ENCODE measurements at places on chromosomes 6 and 20.

DNA sequence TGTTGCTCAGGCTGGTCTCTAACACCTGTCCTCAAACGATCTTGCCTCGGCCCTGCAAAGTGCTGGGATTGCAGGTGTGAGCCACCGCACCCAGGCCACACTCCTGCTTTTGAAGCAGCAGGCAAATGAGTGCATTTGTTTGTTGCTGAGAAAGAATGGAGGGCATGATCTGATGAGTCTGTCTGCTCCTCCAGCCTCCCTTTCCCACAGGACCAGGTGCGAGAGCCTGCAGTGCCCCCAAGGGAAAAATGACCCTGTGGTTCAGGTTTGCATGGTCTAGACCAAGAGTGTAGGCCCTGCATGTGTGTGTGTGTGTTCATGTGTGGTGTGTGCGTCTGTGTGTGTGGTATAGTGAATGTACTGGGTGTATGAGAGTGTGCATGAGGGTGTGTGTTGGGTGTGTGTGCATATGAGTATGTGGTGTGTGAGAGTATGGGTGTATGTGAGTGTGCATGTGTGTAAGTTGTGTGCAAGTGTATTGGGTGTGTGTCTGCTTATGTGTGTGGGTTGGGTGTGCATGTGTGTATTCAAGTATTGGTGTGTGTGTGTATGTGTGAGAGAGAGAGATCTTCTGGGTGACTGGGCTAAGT, 22.8 kb upstream of the FOXC1 start:
- DNase-seq = no peak

DNA sequence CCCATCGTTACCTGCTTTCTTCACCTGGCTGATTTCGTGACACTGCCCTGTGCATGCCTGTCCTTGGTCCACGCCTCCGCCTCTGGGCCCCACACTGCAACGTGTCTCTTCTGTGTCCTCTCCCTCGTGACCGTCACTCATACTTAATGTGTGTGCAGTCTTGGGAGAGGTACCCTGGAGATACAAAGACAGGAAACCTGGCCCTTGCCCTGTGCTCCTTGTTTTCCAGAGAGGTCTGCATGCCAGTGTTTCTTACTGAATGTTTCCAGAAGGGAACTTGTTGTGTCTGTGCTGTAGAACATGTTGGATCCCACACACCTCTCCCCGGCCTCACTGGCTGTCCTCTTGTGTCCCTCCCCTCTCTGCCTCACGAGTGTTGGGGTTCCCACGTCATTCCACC, 45.8 kb downstream of the SNX9 start:
- DNase-seq = no peak

DNA sequence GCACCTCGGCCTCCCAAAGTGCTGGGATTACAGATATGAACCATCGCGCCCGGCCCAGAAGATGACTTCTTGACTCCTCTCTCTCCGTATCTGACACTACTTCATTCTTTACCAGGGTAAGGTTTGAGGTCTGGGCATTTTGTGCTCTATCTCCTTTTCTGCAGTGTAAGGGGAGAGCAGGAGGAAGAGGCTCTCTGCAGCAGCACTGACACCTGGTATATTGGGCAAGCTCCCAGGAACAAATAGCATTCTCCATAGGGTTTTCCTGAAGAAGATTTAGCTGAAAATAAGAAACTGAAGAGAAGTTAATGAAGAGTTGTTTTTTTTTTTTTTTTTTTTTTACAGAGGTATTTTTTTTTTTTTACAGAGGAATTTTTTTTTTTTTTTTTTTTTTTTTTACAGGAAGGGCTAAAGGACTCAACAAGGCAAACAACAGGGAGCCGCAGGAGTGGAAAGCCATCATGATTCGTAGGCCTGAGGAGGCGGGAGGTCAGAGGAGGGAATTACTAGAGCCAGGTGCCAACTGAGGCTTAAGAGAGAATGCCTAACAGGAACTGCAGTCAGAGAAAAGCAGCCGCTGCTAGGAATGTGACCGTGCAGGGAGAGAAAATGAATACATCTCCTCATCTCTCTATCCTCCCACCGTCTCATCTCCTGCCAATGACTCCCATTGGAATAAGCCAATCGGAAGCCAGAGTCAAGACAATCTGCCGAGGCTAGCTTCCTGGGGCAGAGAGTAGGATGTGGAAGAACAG, 34.7 kb upstream of the ADGRF4 start:
- no peak for DNase-seq

- no peak for DNase-seq
Observed at GRCh38 chr6:159059885-159060506, 15.2 kb upstream of the TAGAP start.

- DNase-seq = no peak
Observed at GRCh38 chr20:44370639-44371218, 15.2 kb downstream of the HNF4A start.

GRCh38 chr6:6960571-6961251, 147.1 kb upstream of the RREB1 start:
- DNase-seq = no peak

- no peak for DNase-seq
Observed at GRCh38 chr6:118709859-118710350, 58.5 kb upstream of the CEP85L start.

GRCh38 chr6:117233145-117233544, 32.2 kb upstream of the VGLL2 start:
- DNase-seq = no peak

- DNase-seq = no peak
Observed at GRCh38 chr6:129667621-129668020, 42.4 kb downstream of the ARHGAP18 start.

DNA sequence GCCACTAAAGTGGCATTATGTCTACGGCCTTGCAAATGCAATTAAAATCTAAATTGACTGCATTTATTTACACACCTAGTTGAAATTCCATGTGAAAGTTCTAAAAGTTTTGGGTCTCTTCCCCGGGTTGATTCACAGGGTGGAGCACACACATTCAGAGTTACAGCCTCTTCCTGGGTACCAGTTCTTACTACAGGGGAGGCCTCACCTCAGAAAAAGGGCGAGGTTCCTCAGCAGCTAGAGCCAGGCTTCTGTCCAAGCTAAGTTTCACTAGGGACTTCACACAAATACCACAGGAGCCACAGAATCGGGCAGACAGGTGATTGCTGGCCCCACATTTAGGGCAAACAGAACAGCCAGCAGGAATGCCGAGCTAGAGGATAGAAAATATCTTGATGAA, 52.7 kb downstream of the DZANK1 start:
- no peak for DNase-seq

- no peak for DNase-seq
Observed at GRCh38 chr20:3459881-3460307, 10.9 kb upstream of the ATRN start.

DNA sequence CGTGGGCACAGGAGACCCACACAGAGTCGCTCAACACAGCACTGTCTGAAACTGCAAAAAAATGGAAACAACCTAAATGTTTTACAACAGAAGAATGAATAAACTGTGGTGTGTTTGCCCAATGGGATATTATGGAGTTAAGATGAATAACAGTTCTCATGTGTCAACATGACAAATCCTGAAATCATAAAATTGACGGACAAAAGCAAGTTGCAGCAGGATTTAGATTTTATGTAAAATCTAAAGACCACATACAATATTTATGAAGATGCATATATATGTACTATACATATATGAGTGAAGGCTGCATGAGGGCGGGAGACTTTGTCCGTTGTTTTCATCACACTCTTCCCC, 79.7 kb downstream of the GRM4 start:
- DNase-seq = no peak

DNA sequence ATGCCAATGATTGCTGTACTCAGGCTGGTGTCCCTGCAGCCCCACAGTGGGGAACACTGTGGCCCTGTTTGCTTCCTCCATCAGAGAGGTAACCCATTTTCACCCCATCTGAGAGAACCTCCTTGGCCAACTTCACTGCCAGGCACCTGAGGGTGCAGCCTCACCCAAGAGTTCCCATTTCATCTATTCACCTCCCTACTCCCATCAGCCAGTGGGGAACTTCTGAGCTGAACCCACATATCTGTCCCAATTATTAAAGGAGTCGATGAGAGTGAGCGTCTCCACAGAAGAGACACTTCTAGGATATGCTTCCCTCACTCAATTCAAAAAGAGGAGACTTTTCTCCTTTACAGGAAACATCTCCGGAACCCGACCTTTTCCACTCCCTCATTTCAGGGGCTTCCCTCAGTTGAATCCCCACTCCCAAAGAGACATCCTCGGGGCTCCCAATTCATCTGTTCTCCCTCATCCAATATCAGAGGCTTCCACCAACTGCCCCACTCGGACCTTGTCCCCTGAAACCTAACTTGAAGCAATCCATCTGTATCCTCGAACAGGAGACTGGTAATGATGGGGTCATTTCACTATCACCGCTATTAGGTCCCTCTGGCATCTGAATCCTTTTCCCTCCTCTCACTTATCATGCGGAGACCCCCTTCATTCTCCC, 988 bp downstream of the UBE2V1 start:
- no peak for DNase-seq

DNA sequence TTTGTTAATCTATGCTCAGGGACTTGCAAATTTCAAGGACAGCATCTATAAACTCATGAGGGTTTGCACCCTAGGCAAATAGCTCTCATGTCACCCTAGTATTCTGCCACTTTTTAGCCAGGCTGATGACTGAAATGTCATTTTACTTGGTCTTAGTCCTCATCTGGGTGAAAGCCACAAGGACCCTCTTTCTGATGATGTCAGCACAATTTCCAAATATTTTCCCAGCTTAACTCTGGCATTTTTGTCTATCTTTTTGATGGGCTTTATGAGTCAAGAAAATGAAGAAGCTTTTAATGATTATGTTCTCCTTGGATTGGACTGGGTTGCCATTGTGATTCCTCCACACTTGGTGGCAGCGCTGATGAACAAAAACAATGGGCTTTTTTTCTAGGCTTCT, 420.1 kb upstream of the BTBD3 start:
- DNase-seq = no peak

GRCh38 chr6:19320111-19320581, 517.0 kb upstream of the ID4 start:
- DNase-seq = no peak

DNA sequence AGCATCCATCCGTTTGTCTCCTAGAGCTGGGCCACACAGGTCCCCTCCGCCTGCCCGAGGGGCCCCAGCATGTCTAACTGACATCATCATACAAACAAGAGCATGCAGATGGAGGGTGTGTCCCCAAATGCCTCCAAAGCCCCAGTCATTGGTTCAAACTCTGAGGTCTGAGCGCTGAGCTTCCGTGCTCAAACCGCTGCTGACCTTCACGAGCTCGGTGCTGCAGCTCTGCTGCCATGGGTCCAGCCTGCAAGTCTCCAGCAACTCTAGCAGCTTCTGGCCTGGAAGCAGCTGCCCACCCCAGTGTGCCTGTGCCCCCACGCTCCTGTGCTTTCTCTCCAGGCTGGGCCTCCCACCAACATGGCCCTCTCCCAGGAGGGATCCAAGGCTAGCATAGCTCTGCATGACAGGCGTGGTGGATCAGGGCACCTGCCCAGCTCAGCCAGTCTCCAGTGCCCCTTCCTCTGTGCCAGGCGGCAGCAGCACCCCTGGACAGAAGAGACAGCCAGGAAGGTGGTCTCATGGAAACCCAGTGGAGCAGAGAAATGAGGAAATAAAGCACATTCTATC, 131.6 kb upstream of the PMEPA1 start:
- DNase-seq = no peak

GRCh38 chr6:6884193-6884627, 223.6 kb upstream of the RREB1 start:
- no peak for DNase-seq

DNA sequence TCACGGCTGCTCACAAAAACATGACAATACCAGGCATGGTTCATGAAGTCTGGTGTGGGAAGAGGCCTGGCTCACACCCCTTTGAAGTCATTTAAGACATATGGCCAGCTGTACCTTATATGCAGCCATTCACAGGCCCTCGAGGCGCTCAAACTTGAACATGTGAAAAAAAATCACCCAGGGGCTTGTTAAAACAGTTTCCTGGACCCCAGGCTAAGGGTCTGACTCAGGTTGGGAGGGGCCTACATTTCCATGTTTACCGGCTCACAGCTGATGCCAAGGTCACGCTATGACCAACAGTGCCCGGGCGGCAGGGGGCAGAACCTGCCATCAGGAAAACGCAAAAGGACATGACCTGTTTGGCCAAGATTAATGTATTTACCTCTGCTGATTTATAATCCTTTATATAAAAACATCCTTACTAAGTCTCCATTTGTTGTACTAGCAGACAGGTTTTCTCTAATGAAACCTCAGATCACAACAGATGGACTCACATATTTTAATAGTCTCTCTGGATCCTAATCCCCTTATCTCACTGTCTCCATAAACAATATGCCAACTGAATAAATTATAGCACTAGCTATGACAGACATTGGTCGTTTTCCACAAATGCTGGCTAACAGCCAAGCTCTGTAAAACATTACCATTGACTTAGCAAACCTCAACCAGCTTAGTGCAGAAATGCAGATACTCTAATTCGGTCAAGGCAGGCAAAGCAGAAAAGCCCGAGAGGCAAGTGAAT, 19.9 kb downstream of the EZR start:
- DNase-seq = no peak

DNA sequence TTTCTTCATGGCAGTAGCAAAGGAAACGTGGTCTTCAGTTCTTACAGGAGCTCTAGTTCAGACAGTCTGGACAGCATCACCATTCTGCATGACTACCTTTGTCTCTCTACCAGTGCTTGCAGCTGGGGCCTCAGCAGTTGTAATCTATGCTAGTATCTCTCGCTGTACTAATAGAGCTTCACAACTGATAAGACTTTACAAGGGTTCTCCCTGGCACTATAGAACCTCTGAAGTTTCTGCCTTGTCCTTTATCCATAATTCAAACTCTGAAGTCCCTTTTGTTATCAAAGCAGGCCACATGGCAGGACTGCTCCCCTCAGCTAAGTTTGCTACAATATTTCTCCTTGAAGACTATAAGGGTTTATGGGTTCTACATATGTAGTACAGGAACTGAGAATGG, 842.1 kb upstream of the ADGRB3 start:
- no peak for DNase-seq

GRCh38 chr6:1365686-1366085, 23.7 kb upstream of the FOXF2 start:
- no peak for DNase-seq

DNA sequence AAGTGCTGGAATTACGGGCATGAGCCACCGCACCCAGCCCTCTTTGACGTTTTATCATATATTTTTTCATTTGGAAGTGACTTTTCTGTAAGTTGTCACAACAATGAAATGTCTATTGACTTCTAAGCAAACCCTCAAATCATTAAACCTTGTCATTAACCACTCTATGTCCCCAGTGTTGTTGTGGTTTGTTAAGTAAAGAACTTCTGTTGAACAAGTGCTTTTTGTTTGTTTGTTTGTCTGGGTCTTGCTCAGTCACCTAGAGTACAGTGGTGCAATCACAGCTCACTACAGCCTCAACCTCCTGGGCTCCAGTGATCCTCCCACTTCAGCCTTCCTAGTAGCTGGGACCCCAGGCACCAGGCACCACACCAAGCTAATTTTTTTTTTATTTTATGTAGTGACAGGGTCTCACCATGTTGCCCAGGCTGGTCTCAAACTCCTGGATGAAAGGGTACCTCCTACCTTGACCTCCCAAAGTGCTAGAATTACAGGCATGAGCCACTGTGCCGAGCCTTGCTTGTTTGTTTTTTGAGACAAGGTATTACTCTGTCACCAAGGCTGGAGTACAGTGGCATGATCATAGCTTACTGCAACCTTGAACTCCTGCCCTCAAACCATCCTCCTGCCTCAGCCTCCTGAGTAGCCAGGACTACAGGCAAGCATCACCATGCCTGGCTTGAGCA, 57.6 kb upstream of the LOC128125822 start:
- no peak for DNase-seq

Measured in esophagus squamous epithelium (tissue), 5 donors.